Occipital lobe (tissue), 3 donors: ENCODE measurements at places on chromosomes 13 and 19.

GRCh38 chr19:30810726-30811125 lies 438.5 kb downstream of the ZNF536 start:
- DNase-seq: no peak

DNA sequence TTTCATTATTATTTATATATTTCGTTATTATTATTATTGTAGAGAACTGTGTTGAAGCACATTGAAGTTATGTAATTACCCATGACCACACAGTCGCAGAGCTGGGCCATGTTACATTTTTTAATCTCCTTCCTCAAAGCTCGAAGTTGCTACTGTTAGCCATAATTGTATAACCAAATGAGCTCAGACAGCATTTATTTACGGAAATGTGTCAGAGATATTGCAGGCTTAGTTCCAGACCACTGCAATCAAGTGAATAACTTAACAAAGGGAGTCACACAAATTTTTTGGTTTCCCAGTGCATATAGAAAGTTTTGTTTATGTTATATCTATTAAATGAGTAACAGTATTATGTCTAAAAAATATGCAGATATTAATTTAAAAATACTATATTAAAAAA lies 147.1 kb upstream of the SLITRK1 start:
- no peak for DNase-seq

DNA sequence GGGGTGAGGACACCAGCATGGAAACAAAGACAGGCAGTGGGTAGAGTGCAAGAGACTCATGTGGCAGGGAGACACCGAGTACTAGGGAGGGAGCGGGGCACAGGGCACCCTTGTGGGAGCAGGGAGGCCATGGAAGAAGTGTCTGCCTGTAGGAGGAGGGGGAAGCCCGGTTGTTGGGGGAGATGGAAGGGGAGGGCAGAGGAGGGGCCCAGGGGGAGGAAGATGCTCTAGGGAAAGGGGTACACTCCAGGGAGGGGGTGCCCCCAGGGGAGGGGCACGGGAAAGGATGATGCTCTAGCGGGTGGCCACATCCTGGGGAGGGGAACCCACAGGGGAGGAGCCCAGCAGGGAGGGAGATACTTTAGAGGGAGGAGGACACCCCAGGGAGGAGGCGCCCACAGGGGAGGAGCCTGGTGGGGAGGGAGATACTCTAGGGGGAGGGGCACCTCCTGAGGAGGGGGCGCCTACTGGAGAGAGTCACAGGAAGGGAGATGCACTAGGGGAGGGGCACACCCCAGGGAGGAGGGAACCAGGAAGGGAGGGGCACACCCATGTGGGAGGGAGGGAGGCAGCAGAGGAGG lies 24.9 kb downstream of the CPAMD8 start:
- DNase-seq: no peak

GRCh38 chr19:32642771-32643170 lies 32.2 kb downstream of the ANKRD27 start:
- no peak for DNase-seq

DNA sequence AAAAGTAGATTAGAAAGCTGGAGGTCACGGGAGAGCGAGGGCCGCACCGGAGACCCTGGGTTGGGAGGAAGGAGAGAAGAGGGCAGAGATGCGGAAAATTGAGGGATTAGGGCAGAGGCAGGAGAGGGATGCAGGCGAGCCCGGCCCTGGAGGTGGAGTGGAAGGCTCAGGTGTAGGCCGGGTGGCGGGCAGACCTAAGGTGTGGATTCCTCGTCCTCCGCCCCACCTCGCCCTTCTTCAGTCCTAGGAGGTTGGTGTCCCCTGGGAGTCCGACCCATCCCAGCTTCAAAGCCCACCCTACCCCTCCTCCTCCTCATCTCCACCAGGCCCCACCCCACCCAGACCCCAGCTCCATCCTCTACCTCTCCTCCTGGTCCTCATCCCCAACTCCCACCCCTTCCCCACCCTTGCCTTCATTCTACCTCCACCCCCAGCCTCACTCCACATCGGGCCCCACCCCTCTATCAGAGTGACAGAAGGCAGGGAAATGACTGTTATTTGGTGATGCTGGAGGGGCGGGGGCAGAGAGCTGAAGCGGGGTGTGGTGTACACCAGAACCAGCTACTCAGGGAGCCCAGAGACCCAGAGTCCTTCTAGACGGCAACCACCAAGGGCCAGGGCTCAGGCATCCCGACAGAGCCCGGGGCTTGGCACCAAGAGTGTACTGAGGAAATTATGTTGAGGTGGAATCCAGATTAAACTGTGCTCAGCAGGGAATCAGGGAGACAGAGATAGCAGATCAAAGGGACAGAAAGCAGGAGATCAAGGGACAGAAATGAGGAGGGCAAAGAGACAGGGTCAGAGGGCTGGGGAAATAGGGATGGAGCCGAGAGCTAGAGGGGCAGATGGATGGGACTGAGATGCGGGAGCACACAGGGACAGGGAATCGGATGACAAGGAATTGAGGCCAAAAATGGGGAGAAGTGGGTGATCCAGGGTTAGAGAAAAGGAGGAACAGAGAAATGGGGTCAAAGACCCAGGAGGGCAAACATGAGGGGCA lies 6.4 kb downstream of the ERFL start:
- DNase-seq: no peak

GRCh38 chr13:48769107-48769704 lies 115.5 kb downstream of the CYSLTR2 start:
- no peak for DNase-seq

- DNase-seq: peak; percentile 59
Measured at GRCh38 chr13:27826379-27827353, 34.4 kb downstream of the GSX1 start.

DNA sequence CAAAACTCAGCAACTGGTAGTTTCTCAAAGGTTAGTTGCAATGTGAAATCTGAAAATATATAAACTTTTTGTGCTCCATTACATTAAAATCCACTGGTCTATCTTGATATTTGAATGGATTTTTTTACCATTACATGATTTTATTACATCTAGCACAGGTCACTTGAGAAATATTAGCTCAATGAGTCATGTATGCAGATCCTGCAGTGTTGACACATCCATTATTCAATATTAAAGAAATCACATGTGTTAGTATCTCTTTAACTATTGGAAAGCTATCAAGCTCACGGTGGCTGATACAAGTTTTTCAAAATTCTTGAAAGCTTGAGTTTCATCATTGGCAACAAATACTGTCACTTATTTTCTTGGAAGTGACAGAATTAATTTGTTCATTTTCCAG lies 373.9 kb upstream of the TSHZ3 start:
- no peak for DNase-seq

- DNase-seq: no peak
Measured at GRCh38 chr19:4557971-4558941, 1.2 kb downstream of the SEMA6B start.

DNA sequence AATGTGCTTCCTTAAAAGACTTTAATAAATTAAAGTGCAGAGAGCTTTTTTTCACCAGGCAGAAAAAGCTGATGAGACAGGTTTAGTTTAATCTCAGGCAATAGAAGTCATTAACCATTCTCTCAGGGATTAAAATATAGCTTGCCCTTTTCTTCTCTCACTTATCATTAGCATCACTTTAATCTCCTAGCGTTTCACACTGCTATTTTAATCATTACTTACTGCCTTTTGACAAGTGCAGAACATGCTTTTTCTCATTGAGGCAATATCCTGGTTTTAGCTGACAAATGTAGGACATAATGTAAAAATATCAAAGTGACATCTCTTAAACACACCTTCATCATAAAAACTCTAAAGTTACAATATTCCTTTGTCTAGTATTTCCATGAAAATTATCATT lies 94.6 kb downstream of the DACH1 start:
- DNase-seq: no peak

DNA sequence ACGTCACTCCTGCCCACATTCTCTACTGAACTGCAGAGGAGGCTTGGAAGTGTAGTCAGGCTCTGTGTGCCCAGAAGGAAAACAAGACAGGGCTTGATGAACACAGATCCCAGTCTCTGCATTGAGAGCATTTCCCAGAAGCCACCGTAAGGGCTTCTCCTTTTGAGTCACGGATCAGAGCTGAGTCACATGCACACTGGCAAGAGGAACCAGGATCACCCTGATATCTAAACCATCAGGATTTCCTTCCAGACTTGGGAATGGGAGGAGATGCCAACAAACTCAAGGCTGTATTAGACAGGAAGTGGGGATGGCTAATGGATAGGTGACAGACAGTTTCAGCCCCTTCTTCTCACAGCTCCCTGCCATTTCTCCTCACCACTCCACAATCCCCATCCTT lies 17.7 kb upstream of the FBXO17 start:
- DNase-seq: no peak

GRCh38 chr13:112740502-112741131 lies 50.8 kb downstream of the ATP11A start:
- peak; percentile 48 for DNase-seq

DNA sequence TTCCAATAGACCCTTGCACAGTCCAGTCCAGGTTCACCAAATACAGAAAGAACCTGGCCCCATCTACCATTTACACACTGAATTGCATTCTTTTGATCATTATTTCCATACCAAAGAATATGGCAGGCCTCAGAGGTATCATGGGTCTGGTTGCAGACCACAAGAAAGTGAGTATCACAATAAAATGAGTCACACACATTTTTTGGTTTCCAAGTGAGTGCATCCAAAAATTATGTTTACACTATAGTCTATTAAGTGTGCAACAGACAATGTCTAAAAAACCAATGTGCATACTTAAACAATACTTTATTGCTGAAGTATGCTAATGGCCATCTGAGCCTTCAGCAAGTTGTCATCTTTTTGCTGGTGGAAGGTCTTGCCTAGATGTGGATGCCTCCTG lies 105.3 kb downstream of the SPACA7 start:
- no peak for DNase-seq

DNA sequence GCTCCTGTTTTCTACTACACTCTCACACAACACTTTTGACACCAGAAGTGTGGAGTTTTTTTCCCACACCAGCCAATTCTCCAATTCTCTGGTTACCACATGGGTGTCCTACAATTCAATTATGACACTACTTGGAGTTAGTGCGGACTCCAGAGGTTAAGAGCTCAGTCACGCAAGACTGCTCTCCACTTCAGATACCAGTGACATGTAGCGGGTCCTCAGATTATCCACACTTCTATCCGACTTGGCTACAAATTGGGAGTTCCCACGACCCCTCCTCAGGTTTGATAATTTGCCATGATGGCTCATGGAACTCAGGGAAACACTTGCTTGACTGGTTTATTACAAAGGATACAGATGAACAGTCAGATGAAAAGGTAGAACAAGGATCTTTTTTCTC lies 32.9 kb downstream of the PAN3 start:
- no peak for DNase-seq

DNA sequence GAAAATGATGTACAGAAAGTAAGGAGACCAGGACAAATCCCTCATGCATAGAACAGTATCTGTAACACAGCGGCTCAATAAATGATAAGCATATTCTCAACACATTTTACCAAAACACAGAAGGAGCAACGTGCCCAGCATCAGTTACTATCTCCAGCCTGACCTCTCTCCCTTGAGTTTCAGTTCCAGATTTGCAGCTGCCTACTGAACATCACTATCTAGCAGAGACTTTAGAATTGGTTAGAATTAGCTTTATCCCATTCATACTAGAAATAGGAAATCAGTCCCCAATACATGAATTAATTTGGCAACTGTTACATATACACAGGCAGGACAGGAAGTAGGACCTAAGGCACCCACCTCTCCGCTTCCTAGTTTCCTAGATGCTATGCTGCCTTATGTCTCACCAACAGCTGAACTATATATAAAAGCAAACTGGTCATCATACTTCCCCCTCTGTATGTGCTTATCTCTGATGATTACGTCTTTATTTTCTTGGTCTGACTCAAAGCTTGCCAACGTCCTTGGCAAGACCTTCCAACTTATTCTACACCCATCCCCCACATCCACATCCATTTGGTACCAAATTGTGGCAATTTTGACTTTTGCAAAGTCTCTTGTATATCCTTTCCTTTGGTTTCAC lies 61.1 kb downstream of the SACS start:
- DNase-seq: no peak

- DNase-seq: no peak
Measured at GRCh38 chr13:96821381-96821780, 172.9 kb downstream of the OXGR1 start.

DNA sequence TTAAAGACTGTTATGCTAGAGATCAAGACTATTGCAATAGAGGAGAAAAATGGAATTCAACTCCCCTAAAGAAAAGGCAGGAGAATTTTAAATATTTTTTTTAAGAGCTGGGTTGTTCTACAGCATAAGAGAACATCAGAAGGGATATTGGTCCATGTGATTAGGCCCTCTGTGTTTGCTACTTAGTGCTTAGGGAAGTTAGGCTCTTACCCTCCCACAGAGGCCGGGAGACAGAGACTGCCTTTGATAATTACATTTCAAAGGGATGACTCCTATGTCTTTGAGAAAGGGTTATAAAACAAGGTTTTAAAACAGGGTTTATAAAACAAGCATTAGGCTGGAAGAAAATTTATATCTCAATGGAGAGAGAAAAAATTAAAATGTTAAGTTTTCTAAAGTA lies 1248.1 kb upstream of the PCDH20 start:
- no peak for DNase-seq

- no peak for DNase-seq
Measured at GRCh38 chr19:38650911-38651584, 3.6 kb downstream of the ACTN4 start.

- DNase-seq: no peak
Measured at GRCh38 chr13:58963321-58963720, 1200.4 kb downstream of the DIAPH3 start.

- DNase-seq: no peak
Measured at GRCh38 chr13:113557013-113557412, 27.5 kb upstream of the TFDP1 start.

- DNase-seq: no peak
Measured at GRCh38 chr19:13260883-13261653, 110.9 kb downstream of the IER2 start.

- no peak for DNase-seq
Measured at GRCh38 chr19:1073063-1073955, 6.3 kb downstream of the ARHGAP45 start.

GRCh38 chr19:6725513-6726231 lies 5.2 kb upstream of the C3 start:
- DNase-seq: no peak

- no peak for DNase-seq
Measured at GRCh38 chr19:13861392-13861713, 15.6 kb upstream of the NANOS3 start.

- no peak for DNase-seq
Measured at GRCh38 chr13:109516186-109516585, 270.2 kb downstream of the IRS2 start.

- DNase-seq: peak; percentile 95
Measured at GRCh38 chr19:1252821-1253513, 4.6 kb downstream of the MIDN start.

DNA sequence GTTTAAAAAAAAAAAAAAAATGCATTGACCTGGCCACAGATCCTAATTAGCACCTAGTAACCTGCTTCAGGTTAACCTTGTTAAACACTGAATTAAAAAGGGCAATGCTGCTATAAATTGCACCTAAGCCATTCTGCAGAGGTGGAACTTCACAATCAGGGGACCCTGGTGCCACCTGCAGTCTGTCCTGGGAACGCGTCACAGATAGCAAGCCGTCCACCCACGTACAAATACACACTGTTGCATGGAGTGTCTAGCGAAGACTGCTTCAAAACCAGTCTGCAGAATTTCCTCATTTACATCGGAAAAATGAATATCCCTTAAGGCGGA lies 169.3 kb downstream of the COL4A1 start:
- DNase-seq: no peak
